ENCODE measurements at places on chromosomes 7 and 10.

DNA sequence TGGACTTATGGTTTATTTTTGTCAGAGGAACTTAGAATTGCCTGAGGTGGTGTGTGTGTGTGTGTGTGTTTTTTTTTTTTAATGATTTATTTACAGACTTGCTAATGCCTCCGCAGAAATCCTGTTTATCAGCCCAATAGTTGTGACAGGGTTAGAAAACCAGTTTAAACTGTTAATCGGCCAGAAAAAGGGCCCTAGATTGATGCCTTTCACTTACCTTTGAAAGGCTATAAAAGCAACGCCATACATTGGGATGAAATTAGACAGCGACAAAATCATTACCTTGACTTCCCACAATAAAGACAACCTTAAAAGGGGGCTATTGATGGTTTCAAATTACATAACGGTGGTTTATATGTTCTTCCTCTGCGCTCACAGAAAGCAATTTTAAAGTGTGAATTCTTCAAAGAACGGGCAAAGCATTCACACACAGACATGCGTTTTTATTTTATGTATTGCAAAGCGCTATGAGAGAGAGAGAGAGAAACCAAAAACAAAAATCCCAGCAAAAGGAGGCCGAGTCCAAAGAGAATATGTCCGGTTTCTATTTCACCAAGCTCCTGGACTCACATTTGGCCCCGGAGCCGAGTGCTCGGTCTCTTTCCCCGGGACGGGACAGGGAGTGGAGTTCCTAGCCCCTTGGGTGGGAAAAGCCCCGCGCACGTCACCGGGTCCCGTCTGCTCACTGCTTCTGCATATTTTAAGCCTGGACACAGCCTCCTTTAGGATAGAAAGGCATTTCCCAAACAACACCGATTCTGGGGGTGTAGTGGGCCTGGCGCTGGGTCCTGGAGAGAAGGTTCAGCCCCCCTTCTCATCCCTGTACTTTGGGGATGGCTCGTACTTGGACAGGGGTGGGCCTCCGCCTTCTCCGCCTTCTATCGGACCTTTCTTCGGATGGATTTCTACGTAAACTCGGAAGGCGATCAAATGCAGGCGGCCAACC is 26.8 kb upstream of the VAX1 start:
- DNase-seq, result no peak

DNA sequence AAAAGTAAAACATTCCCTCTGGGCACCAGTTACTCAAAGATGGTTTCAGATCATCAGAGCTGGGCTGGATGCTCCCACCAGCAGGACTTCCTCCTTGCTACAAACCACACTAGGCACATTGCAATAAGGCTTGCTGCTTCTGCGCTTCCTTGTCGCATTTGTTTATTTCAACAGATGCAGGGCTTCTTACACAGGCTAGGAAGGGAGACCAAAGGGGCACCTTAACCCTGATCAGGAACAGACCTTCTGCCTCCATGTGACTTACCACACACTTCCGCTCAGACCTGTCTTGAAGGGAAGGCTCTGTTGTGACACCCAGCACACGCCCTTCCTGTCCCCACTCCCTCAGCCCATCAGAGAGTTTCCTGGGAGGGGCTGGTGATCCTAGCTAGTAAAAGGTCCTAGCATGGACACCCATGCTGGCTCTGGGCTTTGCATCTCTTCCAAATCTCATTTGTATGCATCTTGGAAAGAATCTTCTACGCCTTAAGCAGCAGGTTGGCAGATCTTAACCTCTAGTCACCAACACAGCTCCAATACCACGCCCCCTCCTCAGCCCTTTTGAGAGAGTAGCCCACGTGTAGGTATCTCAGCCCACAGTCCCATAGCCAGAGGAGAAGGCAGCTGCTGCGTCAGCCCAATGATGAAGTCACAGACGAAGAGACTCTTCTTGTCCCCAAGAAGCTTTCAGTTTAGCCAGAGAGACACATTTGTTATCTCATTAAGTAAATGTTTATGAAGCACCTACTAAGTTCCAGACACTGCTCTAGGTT is 47.1 kb upstream of the SVIL start:
- DNase-seq, result no peak

DNA sequence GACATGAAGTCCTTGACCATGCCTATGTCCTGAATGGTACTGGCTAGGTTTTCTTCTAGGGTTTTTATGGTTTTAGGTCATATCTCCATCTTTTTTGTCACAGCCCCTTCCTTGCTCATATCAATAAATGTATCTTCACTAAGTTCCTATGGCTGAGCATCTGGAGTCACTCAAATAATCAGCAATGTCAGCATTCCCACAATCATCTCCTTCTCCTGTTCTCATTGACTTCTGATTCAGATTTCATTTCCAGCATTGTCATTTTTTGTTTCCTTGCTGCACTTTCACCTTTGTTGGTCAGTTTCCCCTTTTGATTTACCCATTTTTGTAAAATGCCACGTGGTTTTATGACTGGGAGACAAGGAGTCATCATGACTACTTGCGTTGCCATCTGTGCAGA is 181.2 kb downstream of the BICC1 start:
- DNase-seq, result no peak

DNA sequence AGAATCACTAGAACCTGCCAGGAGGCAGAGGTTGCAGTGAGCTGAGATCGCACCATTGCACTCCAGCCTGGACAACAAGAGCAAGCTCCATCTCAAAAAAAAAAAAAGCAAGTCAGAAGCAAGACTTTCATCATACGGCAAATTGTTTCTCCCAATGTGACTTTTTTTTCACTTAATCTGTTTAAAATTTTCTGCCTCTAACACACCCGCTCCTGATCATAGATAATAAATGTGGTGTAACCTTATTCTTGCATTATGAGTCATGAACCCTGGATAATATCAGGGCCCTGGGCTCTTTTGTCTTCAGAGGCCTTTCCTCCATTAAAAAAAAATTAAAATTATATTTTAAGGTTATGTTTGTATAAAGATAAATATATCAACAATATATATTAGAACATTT is 111.4 kb upstream of the JCAD start:
- no peak for DNase-seq

DNA sequence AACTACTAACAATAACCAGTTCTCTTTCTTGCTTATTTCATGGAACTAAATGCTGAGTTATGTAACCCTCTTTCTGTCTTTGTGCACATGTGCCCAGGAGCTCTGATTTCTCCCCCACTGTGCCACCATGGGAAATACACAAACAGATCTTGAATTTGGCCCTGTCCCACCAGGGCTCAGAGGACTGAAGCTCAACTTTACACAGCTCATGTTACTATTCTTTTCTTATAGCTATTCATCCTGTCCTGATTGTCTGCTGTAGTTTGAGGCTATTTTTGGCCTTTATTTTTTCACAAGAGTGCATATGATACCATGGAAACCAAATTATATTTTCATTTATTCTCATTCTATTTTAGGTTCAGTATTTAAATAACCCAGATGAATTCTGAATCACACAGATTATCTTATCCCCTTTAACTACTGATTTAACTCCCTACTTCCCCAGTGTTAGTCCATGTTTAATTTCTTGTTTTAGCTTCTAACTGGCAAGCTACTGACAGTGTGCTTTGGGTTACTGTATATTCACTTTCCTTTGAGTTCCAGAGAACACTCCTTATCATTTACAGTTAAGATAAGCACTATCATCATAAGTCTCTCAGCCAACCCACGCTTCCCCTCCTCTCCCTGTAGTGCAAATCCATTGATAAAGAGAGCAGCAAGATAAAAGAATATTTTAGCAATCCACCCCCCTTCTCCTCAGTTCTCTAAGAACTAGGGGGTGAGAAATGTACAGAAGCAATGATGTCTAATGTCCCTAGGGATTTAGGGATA is 71.8 kb upstream of the GSDME start:
- DNase-seq, result no peak

- DNase-seq, result no peak
Observed at GRCh38 chr7:50121286-50121685, 28.2 kb upstream of the ZPBP start.

- DNase-seq, result no peak
Observed at GRCh38 chr10:78255796-78256638, 222.4 kb downstream of the RPS24 start.

DNA sequence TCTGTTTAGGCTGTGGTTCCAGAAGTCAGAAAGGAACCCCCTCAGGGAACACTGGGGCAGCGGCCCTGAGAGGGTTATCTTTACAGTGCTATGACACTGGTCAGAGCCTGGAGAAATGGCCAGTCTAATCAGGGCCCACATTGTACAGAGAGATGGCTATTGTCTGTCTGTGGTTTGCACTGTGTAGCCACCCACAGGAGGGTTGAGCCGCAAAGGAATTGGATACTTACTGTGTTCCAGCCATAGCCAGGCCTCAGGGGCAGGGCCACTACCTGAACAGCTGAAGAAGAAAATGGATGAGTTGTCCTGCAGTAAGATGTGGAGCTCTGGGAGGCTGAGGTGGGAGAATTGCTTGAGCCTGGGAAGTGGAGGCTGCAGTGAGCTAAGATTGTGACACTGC is 47.5 kb upstream of the PODXL start:
- DNase-seq, result no peak

DNA sequence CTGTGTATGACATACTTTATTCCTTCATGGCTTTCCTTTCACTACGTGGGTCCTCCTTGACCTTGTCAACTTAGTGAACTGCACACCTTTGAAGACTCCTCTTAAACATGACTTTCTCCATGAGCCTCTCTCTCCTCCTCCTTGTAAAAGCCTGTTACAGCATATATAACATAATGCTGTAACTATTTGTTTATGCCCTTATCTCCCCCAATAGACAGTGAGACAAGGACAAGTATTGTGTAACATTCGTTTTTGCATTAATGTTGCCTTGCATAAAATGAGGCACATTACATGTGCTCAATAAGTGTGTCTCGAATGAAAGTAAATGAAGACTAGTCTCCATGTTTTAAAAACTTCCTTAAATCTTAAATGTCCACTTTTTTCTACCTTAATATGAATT is 4.3 kb upstream of the LAMB1 start:
- DNase-seq, result no peak

DNA sequence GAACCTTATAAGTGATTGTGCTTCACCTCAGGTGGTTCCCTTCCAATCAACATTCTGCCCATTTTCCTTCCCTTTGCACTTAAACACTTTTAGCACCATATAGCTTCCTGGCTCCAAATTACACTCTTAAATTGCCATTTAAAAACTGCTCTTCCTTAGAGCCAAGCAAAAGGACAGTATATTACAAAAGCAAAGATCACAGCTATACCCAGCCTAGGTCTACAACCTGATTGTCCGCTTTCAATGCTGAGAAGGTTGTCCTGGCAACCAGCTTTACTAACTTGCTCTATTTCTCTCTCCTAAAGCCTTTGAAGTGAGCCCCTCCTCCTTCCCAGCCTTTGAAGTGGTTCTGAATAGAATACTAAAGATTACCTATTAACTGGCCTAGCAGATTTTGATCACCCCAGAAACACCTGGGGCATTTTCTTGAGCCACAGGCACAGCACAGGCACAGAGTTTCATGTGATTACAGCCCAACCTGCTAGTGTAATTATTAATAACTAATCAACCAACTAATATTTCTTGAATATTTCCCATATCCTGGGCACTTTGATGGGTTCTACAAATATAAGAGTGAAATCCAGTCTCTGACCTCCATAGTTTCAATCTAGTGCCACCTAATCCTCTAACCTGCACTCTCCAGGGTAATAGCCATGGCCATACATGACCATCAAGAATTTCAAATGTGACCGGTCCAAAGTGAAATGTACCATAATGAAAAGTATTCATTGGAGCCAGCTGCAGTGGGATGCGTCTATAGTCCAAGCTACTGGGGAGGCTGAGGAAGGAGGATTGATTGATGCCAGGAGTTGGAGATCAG is 63.6 kb upstream of the TRIM24 start:
- DNase-seq, result no peak

DNA sequence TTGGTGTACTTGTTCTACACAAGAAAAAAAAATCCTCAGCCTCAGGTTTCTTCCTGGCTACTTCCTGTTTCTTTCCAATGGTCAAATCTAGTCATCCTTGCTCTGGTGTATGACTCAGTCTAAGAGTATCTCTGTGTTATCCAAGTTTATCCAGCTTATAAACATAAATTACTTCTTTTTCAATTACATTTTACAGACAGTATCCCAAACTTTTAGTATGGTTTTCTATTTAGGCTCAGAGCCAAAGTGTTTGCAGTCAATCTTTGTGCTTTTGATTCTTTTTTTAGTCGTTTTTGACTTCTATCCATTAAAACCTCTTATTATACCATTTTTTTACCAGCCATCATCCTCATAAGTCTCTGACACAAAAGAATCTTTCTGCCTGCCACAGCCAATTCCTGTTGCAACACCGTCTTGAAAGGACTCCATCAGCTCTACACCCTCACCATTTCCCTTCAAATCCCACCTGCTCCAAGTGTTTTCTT is 294.6 kb downstream of the PTEN start:
- DNase-seq, result no peak

DNA sequence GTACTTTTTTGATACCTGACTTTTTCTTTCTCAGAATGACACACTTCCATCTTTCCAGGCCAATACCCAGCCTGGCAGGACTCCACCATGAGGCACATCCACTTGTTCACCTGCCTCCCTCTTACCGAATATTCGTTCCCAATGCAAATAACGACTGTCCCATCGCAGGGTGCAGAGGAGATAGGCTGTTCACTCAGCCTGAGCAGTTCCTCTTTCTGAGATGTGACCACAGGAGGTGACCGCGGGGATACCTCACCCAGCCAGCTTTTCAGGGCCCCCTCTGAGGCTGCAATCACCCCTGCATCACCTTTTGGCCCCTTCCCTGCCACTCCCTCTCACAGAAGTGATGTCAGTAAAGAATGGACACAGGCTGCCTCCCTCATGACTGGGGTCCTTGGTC is 28.3 kb downstream of the PTPRN2 start:
- DNase-seq, result no peak

DNA sequence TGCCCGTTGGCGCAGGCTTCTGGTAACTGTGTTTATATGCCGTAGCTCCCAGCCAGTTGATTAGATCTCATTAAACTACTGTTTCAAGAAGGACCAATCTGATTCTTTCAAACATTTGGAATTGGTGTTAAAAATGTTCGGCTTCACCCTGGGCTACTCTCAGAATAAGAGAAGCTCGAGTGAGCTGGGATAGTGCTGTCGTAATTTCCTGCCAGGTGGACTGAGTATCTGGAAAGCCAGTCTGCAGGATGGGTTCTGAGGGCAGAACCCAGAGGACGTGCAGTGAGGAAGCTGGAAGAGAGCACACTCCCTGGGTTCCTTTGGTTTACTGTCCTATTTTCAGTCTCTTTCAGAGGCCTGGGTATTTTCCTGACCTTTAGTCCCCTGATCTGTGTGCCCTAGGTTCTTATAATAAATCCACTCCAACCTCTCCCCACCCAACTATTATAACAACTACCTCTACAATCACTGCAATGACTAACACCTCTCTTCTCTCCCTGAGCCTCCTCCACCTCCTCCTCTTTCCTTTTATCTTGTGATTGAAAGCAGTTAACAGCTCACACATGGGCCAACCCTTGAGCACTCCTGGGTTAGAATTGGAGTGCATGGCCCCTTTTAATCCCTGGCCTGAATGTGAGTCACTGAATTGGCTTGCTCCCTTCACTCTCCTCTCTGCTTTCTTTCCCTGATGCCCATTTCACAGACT is 63.0 kb downstream of the AOAH start:
- no peak for DNase-seq

DNA sequence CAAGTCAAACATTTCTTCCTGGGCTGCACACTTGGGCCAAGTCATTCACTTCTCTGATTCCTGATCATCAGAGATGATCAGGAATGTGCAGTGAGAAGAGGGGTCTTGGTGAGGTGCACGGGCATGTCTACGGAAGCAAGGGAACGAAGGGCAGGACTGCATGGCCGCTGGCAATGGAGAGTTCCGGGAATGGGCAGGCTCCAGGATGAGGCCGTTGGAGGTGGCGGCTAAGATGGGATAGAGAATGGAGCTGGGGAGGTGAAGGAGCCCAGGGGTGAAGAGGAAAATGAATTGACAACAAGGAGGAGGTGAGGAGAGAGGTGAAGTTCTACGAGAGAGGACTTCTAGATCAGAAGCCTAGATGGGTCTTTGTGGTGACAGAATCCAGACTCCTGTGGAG is 260.0 kb downstream of the GRID1 start:
- no peak for DNase-seq

Data from activated CD4-positive, alpha-beta T cell treated with anti-CD3 and anti-CD28 coated beads for 24 hours (primary cell).